T-helper 2 cell treated with Interferon-gamma antibody and Interleukin-4, amounts not matched to agents 5 μg/mL and 100 μg/mL, for 36 hours (primary cell): ENCODE measurements at places on chromosomes 5 and 9.

GRCh38 chr9:96186591-96187011, 115.4 kb downstream of the HSD17B3 start:
- no peak overlapping the region for H3K27ac ChIP-seq
- H3K4me1 ChIP-seq: no peaks in the 10 kb centered on the region
- peaks cover 6% of the 10 kb centered on the region for H3K36me3 ChIP-seq
- peaks cover 29% of the 10 kb centered on the region for H3K27me3 ChIP-seq
- no peak overlapping the region for H3K4me3 ChIP-seq

DNA sequence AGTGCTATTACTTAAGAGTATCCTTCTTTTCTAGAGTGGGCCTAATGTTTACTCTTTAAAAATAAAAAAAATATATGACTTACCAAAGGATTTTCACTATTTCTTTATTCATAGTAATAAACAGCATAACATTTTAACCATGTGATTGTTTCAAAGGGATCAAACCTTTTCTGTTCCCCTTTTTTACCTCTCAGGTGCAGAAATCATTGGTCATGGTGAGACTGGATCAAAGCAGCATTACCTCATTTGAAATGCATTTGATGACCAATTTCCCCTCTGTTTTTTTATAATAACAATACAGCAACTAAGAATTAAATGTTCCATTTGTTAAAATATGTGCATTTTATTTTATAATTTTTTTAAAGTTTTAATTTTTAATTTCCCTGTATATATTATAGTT, 598.0 kb upstream of the RGMB start:
- H3K27me3 ChIP-seq: no peaks in the 10 kb centered on the region
- no peaks in the 10 kb centered on the region for H3K36me3 ChIP-seq
- H3K4me1 ChIP-seq: no peaks in the 10 kb centered on the region
- no peak overlapping the region for H3K27ac ChIP-seq
- DNase-seq: no peak

- H3K4me3 ChIP-seq: no peak overlapping the region
- DNase-seq: no peak
- H3K4me1 ChIP-seq: no peaks in the 10 kb centered on the region
- H3K36me3 ChIP-seq: no peaks in the 10 kb centered on the region
- H3K27ac ChIP-seq: no peak overlapping the region
Observed at GRCh38 chr9:25709941-25710340, 31.7 kb upstream of the TUSC1 start.

GRCh38 chr5:143432658-143433239, 29.3 kb upstream of the NR3C1 start:
- H3K27ac ChIP-seq: no peak overlapping the region
- DNase-seq: no peak
- H3K4me1 ChIP-seq: peaks cover 40% of the 10 kb centered on the region
- peaks cover 1% of the 10 kb centered on the region for H3K36me3 ChIP-seq

GRCh38 chr5:170570476-170570875, 66.7 kb downstream of the KCNIP1 start:
- DNase-seq: no peak
- peaks cover 9% of the 10 kb centered on the region for H3K4me1 ChIP-seq
- peaks cover 41% of the 10 kb centered on the region for H3K27me3 ChIP-seq
- no peak overlapping the region for H3K27ac ChIP-seq

DNA sequence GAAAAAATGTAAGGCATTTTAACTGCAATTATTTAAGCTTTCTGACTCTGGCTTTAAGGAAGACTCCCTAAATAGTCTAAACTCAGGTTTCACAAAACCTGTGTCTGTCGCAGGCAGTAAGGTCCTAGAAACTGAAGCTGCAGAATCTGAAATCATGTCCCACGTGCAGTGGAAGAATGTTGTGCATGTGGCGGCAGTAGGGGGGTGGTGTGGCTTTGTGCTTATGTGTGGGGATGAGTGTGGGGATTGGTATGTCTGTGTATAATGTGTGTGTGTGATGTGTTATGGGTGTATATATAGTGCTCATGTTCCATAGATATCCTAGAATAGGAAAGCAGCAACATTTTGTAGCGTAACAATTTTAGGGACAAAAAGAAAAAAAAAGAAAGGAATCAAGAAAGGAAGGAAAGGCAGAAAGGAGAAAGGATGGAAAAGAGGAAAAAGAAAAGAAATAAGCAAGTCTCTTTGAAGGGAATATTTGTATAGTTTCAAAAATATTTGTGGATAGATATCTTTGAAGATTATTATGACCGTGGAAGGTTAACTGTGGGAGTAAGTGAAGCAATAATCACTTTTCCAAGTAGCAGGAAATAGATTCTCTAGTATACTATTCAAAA, 6.6 kb downstream of the ANKDD1B start:
- no peaks in the 10 kb centered on the region for H3K27me3 ChIP-seq
- no peaks in the 10 kb centered on the region for H3K36me3 ChIP-seq
- peaks cover 7% of the 10 kb centered on the region for H3K4me1 ChIP-seq
- no peak for DNase-seq

- peaks cover 67% of the 10 kb centered on the region for H3K36me3 ChIP-seq
- peaks cover 2% of the 10 kb centered on the region for H3K4me1 ChIP-seq
- no peak overlapping the region for H3K4me3 ChIP-seq
- H3K27ac ChIP-seq: peak overlapping the region; percentile 57
- DNase-seq: no peak
Observed at GRCh38 chr5:172048539-172049101, 42.2 kb upstream of the FBXW11 start.

GRCh38 chr9:127935765-127936221, 1.9 kb downstream of the DPM2 start:
- peaks cover 49% of the 10 kb centered on the region for H3K4me1 ChIP-seq
- H3K27me3 ChIP-seq: peaks cover 4% of the 10 kb centered on the region
- peak overlapping the region; percentile 87 for H3K27ac ChIP-seq
- peak overlapping the region; percentile 95 for H3K4me3 ChIP-seq
